Erythroblast (primary cell): ENCODE measurements at places on chromosomes 11 and 22.
A peak's percentile ranks its signal among the peaks of the same experiment; 100 is the strongest.

GRCh38 chr11:34865261-34865660, 50.9 kb downstream of the APIP start:
- no peak for DNase-seq

GRCh38 chr11:5815534-5815933, 6.8 kb downstream of the OR52N2 start:
- DNase-seq: no peak

GRCh38 chr11:122331079-122331478, 215.1 kb upstream of the BLID start:
- DNase-seq: no peak

- DNase-seq: no peak
Observed at GRCh38 chr22:46652081-46652846, 32.1 kb downstream of the GRAMD4 start.

DNA sequence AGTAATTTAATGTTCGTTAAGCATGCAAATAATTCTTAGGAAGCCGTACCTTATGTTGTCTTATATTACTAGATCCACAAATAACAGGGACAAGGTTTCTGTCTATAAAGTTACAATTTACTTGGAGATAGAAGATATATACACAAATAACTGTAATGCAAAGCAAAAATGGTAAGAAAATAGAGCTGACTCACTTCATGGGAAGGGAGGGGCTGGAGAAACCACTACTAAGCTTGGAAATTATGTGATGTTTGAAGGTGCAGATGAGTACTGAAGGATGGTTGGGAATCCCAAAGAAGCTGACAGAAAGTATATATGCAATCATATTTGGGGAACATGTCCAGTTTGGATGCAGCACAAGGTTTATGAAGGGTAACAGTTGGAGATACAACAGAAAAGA, 4.0 kb downstream of the NPAT start:
- peak; percentile 63 for DNase-seq

DNA sequence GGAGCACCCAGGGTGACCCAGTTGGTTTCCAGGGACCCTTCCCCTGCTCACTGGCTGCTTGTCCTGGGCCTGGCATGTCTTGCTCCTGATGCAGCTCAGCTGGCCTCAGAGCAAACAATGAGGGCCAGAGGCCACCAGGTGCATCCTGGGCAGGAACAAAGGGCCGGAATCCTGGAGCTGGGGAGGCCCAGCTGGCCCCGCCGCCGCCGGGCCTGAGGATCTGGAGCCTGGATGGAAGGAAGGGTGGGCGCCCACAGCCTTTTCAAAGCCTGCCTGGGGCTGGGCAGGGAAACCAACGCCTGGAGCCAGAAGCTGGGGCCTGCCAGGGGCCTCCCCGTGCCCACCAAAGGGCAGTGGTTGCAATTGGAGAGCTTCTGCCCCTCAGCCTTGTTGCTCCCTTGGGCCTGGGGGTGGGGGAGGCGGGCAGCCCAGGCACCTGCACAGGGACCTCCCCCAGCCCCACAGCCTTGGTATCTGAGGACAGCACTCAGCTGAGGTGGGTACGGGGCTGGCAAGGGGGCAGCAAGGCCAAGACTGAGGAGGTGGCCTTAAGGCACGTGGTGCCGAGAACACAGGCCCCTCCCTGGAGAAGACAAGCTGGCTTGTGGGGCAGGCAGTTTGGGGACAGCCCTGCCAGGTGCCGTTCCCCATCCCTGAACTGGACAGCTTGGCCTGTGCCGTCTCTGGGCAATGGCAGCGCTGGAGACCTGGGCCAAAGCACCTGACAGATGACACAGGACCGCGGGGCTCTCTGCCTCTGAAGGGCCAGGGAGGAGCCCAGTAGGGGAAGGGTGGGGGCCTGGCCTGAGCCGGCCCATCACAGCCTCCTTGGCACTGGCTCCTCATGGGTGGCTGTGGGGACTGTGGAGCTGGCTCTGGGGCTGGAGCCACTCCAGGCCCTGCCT, 7.1 kb upstream of the ADORA2A start:
- no peak for DNase-seq

DNA sequence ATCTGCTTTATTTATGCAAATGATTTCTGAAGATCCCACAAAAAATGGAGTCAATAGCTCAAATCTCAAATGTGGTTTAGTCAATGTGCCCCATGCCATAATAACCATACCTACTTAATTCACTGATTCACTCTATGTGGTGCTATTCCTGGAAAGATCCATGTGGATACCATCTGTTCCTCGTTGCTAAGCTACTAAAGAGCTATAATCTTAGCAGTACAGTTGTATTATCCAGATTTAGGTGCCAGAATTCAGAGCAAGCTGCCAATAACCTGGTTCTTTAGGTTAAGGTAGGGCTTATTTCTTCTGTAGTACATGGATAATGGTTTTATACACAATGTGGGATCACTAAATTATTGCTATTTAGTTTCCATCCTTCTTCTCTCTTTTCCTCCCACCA, 974.7 kb upstream of the CCDC90B start:
- no peak for DNase-seq

- DNase-seq: no peak
Observed at GRCh38 chr11:103031834-103032233, 60.1 kb downstream of the DCUN1D5 start.

DNA sequence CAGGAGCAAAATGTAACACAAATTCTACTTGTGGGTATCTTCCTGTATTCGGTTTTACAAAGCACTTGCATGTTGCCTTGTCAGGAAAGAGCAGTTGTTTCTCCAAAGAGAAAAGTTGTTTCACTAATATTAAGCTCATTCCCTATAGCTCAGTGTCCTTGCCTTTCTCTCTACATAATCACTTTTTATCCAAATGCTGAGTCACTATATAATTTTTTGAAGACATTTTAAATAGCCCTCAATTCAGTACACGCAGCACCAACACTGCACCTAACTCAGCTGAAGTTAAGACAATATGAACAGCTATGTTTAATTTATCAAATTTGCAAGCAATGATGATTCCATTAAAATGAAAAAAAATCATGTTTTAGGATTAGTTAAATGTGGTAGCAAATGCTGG, 14.5 kb upstream of the MRTFA start:
- DNase-seq: peak; percentile 51

- no peak for DNase-seq
Observed at GRCh38 chr11:35288309-35288708, 131.0 kb downstream of the SLC1A2 start.

DNA sequence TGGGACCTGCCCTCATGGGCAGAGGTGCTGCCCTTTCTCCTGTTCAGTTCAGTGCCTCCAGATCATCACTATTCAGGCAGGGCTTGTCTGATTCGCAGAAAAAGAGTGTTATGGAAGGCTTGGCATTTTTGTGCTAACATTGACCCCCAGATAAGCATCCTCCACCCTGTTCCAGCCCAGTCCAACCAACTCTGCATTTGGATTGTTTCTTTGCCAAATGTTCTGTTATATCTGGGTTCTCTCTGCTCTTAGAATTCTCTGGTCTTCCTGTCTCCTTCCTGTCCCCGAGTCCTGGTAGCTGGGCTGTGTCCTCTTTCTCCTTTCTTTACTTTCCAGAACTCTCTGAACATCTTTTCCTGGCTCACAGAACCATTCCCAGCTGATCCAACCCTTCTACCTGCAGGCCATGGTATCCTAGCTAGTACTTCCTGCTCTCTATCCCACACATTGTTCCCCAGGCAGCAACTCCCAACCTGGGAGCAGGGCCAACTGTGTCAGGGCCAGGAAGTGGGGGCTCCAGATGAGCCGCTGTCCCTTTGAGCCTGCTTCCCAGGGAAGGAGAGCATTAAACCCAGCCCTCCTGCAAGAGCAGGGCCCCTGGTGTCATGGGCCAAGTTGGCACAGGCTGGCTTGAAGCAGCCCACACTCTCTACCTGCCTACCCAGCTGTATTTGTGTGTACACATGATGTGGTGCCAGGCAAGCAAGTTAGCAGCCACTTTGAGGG, 280.7 kb upstream of the CADM1 start:
- no peak for DNase-seq
